ENCODE measurements at places on chromosomes 12 and 14. TPM values are rescaled to one million over a fixed set of nuclear protein-coding genes. Genes with fewer than 3 reads are reported as not detected.

GRCh38 chr12:52631264-52631663, 12.9 kb upstream of the KRT73 start:
- DNase-seq = peak; percentile 13

The ANO2 gene
- not detected for total RNA-seq

DNA sequence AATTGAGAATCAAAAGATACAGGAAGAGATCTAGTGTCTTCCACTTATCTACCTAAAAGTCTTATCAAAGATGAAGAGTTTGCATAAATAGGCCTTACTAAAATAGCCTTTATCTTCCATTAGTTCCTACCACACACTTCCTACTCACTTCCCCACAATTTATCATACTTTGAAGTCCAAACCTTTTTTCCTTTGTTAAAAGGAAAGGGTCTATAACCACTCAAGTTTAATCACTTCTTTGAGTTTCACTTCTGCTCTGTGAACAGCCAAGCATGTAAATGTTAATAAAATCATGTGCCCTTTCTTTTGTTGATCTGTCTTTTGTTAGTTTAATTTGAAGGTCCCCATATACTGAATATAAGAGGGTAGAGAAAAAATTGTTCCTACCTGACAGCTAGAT, 114.5 kb downstream of the PHLDA1 start:
- DNase-seq = no peak

DNA sequence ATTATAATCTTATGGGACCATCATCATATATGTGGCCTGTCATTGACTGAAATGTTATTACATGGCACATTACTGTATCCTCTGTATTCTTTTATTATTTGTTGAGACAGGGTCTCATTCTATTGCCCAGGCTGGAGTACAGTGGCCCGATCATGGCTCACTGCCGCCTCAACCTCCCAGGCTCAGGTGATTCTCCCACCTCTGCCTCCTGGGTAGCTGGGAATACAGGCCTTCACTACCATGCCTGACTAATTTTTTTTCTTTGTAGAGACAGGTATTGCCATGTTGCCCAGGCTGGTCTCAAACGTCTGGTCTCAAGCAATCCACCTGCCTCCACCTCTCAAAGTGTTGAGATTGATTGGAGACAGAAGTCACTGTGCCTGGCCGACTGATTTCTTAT, 153.2 kb downstream of the RASSF9 start:
- no peak for DNase-seq

The HOXC11 gene
- not detected for total RNA-seq

The CMA1 gene
- total RNA-seq = not detected

GRCh38 chr12:25701290-25701689, 148.2 kb upstream of the LMNTD1 start:
- no peak for DNase-seq

The TAS2R31 gene
- 6.2 TPM for total RNA-seq

DNA sequence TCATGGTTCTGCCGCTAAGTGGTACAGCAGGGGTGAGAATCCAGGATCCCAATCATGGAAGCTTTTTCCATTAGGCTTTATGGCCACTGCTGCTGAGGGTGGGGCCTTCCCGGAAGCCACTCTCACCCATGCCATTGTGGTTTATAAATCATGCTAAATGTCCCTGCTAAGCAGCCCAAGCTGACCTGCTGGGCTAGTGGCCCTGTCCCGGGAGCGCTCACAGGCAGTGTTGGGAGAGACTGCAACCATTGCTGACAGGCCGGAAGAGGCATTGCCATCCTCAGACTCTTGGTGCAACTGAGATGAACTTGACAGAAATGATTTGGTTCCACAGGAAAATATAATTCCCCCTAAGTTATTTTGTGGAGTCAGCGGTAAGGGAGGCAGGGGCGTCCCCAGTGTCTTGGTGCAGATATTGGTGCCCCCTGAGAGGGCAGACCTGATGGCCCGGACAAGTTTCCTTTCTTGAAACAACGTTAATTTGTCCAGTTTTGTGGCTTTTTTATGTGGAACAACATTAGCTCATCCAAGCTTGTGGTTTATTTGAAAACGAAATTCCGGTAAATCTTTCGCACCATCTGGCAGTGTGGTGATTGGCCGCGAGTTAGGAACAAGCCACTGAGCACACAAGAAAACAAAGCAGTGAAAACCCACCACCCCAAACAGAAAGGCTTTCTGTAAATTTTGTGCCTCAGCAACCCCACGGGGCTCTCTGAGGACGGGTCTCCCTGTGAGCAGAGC, 82.3 kb downstream of the SSPN start:
- DNase-seq = no peak

The CCDC175 gene
- total RNA-seq = not detected

DNA sequence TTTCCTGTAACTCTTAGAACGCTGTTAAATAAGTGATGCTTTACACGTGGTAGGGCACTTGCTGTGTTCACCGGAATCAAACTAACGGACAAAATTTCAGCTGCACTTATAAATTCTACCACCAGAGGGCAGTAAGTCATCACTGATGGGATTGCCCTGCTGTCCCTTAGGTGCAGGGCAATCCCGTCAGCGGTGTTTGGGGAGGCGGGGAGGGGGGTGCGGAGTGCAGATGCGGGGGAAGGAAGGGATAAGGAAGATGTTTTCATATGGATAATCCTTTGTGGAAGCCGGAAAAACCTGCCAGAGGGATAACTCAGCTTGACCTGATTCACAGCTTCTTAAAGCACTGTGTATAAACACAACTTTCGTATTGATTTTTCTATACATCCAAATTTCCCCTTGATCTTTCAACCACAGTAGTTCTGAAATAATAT, 21.7 kb upstream of the SLC10A1 start:
- peak; percentile 34 for DNase-seq

GRCh38 chr12:72995616-72996015, 723.4 kb downstream of the TRHDE start:
- no peak for DNase-seq

DNA sequence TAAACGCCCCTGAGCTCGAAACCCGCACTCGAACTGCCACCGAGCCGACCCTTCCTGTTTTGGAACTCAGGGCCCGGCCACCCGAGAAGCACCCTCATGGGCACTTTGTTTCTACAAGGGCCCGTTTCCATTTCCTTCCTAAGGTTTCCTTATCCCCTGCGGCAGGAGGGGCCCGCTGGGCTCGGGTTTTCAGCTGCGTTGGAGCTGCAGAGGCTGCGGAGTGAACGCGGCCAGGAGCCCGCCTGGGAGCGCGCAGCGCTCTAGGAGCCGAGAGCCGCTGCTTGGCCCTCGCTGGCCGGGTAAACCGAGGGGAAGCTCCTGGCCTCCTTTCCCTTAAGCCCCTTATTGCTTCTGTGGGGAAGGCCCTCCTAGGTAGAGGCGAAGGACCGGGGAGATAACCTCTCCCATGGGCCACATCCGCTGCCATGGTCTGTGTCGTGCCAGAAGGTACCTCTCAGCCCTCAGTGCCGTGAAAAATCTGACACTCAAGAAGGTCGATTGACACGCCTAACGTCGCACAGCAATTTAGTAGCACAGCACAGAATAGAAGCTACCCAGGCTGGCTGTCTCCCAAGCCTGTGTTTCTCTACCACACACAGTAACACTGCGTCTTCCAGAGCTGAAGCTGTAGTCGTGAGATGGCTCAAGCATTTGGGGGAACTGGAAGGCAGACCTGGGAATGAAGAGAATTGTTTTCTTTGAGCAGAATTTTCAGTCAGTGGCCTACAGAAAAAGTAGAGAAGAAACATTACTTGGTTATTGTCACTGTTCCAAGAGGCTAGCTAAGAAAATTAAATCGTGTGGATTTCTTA, 12.9 kb upstream of the CALM1 start:
- DNase-seq = peak; percentile 67

- no peak for DNase-seq
Measured at GRCh38 chr12:51377099-51377984, 13.9 kb downstream of the GALNT6 start.

The DPF3 gene
- not detected for total RNA-seq

DNA sequence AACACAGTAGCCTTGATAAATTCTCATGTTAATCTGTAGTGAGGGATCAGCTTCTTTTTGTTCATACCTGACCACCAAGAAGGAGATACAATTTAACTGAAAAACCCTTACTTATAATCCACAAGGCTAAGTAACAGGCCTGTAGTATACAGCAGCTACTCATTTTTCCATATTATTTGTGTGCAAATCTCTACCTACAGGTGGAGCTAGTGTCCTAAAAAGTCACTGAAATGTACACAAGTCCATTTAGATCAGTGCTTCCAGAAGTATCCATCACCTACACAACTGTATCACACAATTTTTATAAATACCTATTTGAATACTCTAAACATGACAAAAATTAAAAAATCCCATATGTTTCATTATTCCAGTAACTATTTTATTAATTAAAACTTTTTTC, 173.2 kb downstream of the SLC35F4 start:
- no peak for DNase-seq

DNA sequence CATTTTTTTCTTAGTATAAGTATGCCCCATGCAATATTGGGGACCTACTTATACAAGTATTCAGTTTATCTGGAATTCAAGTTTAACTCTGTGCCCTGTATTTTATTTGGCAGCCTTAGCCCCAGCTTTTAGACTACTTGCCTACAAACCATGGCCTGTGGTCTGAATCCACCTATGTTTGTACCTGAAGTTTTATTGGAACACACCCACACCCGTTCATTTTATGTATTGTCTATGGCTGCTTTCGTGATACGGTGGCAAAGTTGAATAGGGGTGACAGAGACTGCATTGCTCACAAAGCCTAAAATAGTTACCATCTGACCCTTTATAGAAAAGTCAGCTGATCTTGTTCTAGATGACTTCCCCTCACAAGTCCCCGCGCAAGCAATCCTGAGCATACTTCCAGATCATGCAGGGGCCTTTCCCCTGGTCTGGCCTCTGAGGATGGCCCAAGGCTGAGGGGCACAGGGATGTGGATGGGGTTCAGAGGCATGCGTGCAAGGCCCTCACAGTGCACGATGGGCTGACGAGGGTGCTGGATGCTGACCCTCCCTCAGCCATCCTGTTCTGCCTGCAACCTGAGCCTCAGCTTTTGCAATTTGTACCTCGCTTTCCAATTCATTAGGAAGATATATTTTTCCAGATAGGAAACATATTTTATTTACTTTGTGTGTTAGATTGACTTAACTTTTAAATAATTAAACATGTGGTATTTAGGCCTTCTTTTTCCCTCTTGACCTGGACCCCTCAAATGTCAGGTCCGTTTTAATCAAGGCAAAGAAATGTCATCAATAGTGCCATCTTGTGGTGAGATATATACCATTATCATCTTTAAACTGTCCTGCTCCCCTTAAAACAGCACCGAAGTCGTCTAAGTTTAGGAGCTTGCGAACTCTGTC, 527.3 kb upstream of the CCDC196 start:
- peak; percentile 15 for DNase-seq

- peak; percentile 89 for DNase-seq
Measured at GRCh38 chr14:91415794-91416743, 1.6 kb downstream of the CCDC88C start.

DNA sequence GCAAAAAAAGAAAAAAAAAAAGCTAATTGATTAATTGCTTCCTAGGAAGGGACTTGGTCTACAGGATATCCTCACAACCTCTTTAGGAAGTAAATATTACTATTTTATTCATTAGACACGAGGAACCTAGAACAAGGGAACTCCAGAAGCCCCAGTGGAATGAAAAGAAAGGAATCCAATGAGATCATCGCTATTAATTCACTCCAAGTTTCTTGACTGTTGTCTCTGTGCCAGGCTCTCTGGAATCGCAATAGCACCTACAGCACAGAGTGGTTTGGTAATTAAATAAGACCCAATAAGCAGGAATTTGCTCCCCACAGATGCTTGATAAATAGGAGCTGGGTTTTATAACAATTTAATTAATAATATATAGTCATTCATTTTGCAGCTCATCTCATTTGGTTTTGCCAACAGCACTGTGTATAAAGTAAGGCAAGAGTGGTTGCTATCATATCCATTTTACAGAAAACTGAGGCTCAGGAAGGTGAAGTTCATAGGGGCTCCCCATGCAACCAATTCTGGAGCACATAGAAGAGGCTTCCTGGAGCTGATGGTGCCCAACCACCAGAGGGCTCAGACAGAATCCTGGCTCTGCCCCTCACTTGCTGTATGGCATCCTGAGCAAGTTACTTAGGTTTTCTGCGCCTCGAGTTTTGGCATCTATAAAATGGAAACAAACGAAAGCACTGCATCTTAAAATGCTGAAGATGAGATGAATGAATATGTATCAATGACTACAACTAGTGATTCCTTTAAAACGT, 420.2 kb downstream of the MED13L start:
- DNase-seq = no peak

- DNase-seq = no peak
Measured at GRCh38 chr14:58353516-58354299, 42.0 kb upstream of the TOMM20L start.

The TEAD4 gene
- 1.3 TPM for total RNA-seq

All from naive thymus-derived CD4-positive, alpha-beta T cell (primary cell).